ENCODE measurements at places on chromosomes 7 and 10. TPM values are rescaled to one million over a fixed set of nuclear protein-coding genes. Genes with fewer than 3 reads are reported as not detected.

GRCh38 chr7:143303733-143304132 is 12.2 kb upstream of the CLCN1 start:
- no peaks in the 10 kb centered on the region for H3K27me3 ChIP-seq
- H3K4me3 ChIP-seq, result no peak overlapping the region
- no peak for DNase-seq
- no peak overlapping the region for H3K27ac ChIP-seq
- no peaks in the 10 kb centered on the region for H3K4me1 ChIP-seq

GRCh38 chr7:129163875-129164544 is 19.5 kb downstream of the TSPAN33 start:
- no peak overlapping the region for H3K4me3 ChIP-seq
- no peak for DNase-seq
- H3K36me3 ChIP-seq, result peaks cover 2% of the 10 kb centered on the region
- no peak overlapping the region for H3K27ac ChIP-seq
- H3K4me1 ChIP-seq, result peaks cover 18% of the 10 kb centered on the region

GRCh38 chr7:8178353-8178752 is 83.6 kb downstream of the ICA1 start:
- no peak overlapping the region for H3K27ac ChIP-seq
- DNase-seq, result no peak
- H3K4me1 ChIP-seq, result peaks cover 19% of the 10 kb centered on the region
- no peaks in the 10 kb centered on the region for H3K27me3 ChIP-seq
- H3K36me3 ChIP-seq, result no peaks in the 10 kb centered on the region
- no peak overlapping the region for H3K4me3 ChIP-seq

- no peak for DNase-seq
- peaks cover 12% of the 10 kb centered on the region for H3K36me3 ChIP-seq
- peaks cover 7% of the 10 kb centered on the region for H3K4me1 ChIP-seq
- no peaks in the 10 kb centered on the region for H3K27me3 ChIP-seq
- no peak overlapping the region for H3K27ac ChIP-seq
- no peak overlapping the region for H3K4me3 ChIP-seq
Observed at GRCh38 chr10:63384001-63384400, 81.8 kb downstream of the JMJD1C start.

DNA sequence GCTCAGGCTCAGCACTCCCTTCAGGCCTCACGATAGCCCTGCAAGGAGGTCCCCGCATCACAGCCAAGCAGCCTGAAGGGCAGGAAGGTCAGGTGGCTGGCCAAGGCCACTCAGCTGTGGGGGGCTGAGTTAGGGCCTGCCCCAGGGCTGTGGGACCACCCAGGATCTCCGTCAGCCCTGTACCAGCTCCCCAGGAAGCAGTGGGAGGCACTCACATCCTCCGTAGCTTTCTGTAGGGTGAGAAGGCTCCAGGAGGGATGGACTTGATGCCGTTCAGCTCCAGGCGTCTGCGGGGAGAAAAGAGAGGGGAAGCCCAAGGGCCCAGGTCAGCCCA is 125.9 kb downstream of the SLIT1 start:
- H3K36me3 ChIP-seq, result no peaks in the 10 kb centered on the region
- no peaks in the 10 kb centered on the region for H3K4me1 ChIP-seq
- H3K27ac ChIP-seq, result no peak overlapping the region
- no peak for DNase-seq
- peaks cover 3% of the 10 kb centered on the region for H3K27me3 ChIP-seq
- no peak overlapping the region for H3K4me3 ChIP-seq

- H3K27ac ChIP-seq, result no peak overlapping the region
- H3K4me3 ChIP-seq, result no peak overlapping the region
- no peaks in the 10 kb centered on the region for H3K36me3 ChIP-seq
- H3K27me3 ChIP-seq, result no peaks in the 10 kb centered on the region
- peaks cover 18% of the 10 kb centered on the region for H3K4me1 ChIP-seq
- no peak for DNase-seq
Observed at GRCh38 chr10:58925381-58925780, 251.1 kb upstream of the PHYHIPL start.

GRCh38 chr10:62726638-62727037 is 77.9 kb upstream of the ADO start:
- no peaks in the 10 kb centered on the region for H3K36me3 ChIP-seq
- H3K4me3 ChIP-seq, result no peak overlapping the region
- H3K4me1 ChIP-seq, result peaks cover 16% of the 10 kb centered on the region
- H3K27ac ChIP-seq, result no peak overlapping the region
- no peak for DNase-seq
- no peaks in the 10 kb centered on the region for H3K27me3 ChIP-seq

- H3K27me3 ChIP-seq, result no peaks in the 10 kb centered on the region
- peaks cover 34% of the 10 kb centered on the region for H3K4me1 ChIP-seq
- no peaks in the 10 kb centered on the region for H3K36me3 ChIP-seq
- H3K27ac ChIP-seq, result no peak overlapping the region
- no peak for DNase-seq
Observed at GRCh38 chr10:4427532-4427931, 398.5 kb upstream of the AKR1E2 start.

- H3K4me1 ChIP-seq, result peaks cover 27% of the 10 kb centered on the region
- no peak overlapping the region for H3K27ac ChIP-seq
- DNase-seq, result no peak
- no peaks in the 10 kb centered on the region for H3K36me3 ChIP-seq
- H3K4me3 ChIP-seq, result no peak overlapping the region
Observed at GRCh38 chr7:69696686-69697685, 98.7 kb downstream of the AUTS2 start.

GRCh38 chr7:81207801-81208200 is 288.9 kb upstream of the SEMA3C start:
- no peak overlapping the region for H3K27ac ChIP-seq
- DNase-seq, result no peak
- H3K27me3 ChIP-seq, result no peaks in the 10 kb centered on the region
- H3K4me3 ChIP-seq, result no peak overlapping the region
- H3K36me3 ChIP-seq, result no peaks in the 10 kb centered on the region

DNA sequence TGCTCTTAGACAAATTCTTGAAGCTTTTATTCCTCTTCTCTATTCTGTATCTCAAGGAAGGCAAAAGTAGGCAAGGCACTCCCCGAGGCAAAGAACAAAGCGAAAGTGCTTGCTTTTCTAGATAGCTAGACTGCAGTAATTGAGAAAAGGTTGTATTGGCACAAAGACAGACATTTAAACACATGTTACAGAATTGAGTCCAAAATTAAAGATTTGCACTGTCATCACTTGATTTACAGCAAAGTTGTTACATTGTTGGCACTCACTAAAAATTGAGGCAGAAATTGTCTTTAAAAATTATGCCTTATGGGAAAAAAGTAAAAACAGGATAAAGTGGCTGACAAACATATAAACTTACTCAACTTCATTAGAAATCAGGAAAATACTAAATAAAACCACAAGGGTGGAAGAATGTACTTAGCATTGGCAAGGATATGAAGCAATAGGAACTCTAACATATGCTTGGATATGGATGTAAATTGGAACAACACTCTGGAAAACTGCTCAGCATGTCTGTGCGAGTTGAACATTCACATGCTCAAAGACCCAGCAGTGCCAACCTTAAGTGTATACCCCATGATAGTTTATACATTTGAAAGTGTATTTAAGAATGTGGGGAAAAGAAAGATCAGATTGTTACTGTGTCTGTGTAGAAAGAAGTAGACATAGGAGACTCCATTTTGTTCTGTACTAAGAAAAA is 491.3 kb downstream of the GLRX3 start:
- no peak overlapping the region for H3K4me3 ChIP-seq
- peaks cover 10% of the 10 kb centered on the region for H3K4me1 ChIP-seq
- H3K36me3 ChIP-seq, result no peaks in the 10 kb centered on the region
- no peak for DNase-seq

GRCh38 chr10:47042780-47043750 is 131.8 kb downstream of the PTPN20 start:
- no peaks in the 10 kb centered on the region for H3K36me3 ChIP-seq
- no peaks in the 10 kb centered on the region for H3K27me3 ChIP-seq
- no peak for DNase-seq
- H3K4me3 ChIP-seq, result no peak overlapping the region

DNA sequence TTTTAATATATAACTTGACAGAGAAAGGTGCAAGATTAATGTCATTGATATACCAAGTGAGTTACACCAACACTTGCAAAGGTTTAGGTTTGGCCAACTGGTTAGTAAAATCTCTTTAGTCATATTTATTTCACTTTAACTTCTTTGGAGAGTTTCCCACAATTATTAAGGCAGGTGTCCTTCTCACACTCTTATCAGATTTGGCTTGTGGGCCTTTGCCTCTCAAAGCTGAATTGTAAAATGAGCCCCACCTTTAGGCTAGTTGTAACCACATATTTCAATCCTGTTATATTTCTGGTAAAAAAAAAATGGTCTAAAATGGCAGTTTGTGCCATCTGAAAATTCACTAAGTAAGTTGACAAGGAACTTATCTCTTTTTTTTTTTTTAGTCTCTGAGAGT is 26.6 kb upstream of the FOXP2 start:
- no peaks in the 10 kb centered on the region for H3K27me3 ChIP-seq
- DNase-seq, result no peak
- H3K4me3 ChIP-seq, result no peak overlapping the region
- H3K36me3 ChIP-seq, result no peaks in the 10 kb centered on the region
- no peaks in the 10 kb centered on the region for H3K4me1 ChIP-seq

GRCh38 chr10:11719496-11720259 is 22.5 kb upstream of the ECHDC3 start:
- no peaks in the 10 kb centered on the region for H3K27me3 ChIP-seq
- no peaks in the 10 kb centered on the region for H3K36me3 ChIP-seq
- no peak for DNase-seq
- no peak overlapping the region for H3K27ac ChIP-seq
- H3K4me1 ChIP-seq, result peaks cover 11% of the 10 kb centered on the region

DNA sequence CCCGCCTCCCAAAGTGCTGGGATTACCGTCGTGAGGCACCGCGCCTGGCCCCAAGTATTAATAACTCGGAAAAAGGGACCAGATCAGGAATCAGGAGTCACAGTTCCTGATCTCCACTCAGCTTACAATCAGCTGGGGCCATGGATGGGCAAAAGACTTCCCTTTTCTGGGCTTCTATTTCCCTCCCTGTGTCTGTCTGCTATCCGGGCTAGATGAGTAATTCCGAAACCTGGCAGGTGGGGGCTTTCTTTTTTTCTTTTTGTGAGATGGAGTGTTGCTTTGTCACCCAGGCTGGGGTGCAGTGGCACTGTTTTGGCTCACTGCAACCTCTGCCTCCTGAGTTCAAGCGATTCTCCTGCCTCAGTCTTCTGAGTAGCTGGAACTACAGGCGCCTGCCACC is 11.6 kb downstream of the RPS24 start:
- H3K36me3 ChIP-seq, result peaks cover 16% of the 10 kb centered on the region
- DNase-seq, result no peak
- H3K27me3 ChIP-seq, result no peaks in the 10 kb centered on the region
- H3K27ac ChIP-seq, result no peak overlapping the region
- peaks cover 33% of the 10 kb centered on the region for H3K4me1 ChIP-seq
- no peak overlapping the region for H3K4me3 ChIP-seq

GRCh38 chr10:74529205-74529604 is 297.2 kb upstream of the KAT6B start:
- no peaks in the 10 kb centered on the region for H3K36me3 ChIP-seq
- DNase-seq, result no peak
- no peaks in the 10 kb centered on the region for H3K4me1 ChIP-seq
- H3K27me3 ChIP-seq, result no peaks in the 10 kb centered on the region
- H3K27ac ChIP-seq, result no peak overlapping the region
- no peak overlapping the region for H3K4me3 ChIP-seq

DNA sequence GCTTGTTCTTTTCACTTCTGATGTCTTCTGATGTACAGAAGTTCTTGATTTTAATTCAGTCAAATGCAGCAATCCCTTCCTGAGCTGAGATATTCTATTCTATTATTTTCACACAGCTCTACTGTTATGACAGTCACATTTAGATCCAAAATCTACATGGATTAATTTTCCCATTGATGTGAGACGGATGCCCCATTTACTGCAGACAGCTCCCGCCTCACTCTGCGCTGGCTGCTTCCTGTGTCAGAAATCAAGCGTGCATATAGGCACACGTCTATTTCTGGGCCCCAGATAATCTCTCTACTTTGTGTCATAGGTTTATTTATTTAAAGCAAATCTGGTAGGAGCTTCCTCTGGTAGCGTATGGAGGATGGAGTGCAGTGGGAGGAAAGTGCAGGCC is 6.7 kb downstream of the BNIP3 start:
- H3K36me3 ChIP-seq, result peaks cover 15% of the 10 kb centered on the region
- DNase-seq, result no peak
- no peak overlapping the region for H3K4me3 ChIP-seq
- no peak overlapping the region for H3K27ac ChIP-seq
- no peaks in the 10 kb centered on the region for H3K27me3 ChIP-seq
- peaks cover 28% of the 10 kb centered on the region for H3K4me1 ChIP-seq

DNA sequence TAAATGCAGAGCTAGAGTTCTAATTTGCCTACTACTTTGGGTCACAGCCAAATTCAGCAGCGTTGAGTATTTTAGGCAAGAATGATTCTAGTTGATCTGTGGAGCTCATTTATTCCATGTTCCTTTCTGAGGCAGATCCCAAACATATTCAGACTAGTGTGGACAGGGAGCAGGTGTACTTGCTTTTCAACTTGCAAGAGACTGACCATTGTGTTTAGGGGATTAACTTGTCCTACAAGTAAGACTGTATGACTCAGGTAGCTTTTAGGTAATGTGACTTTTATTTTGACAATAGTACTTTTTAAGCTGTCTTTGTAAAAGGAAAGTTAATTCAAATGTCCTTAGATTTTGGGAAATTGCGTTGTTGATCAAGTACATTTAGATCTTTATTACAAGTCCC is 285.5 kb downstream of the TWIST1 start:
- no peak for DNase-seq
- H3K4me3 ChIP-seq, result no peak overlapping the region
- no peaks in the 10 kb centered on the region for H3K36me3 ChIP-seq
- no peaks in the 10 kb centered on the region for H3K27me3 ChIP-seq

DNA sequence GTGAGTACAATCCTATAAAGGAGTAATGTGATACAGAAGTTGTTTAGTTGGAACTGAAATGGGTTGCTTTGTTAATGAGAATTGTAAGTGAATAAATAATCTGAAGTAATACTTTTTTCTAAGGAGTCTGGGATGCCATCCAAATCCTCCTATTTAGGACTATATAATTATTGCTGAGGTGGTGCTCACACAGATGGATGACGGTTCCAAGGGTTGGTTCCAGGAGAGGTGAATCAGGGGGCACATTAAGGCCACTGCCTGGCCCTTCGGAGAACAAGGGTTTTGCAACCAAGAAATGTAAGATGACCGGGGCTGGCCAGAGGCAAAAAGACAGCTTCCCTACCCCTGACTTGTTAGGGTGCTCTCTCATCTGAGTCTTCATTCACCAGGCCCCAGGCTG is 352.7 kb downstream of the PHTF2 start:
- H3K27me3 ChIP-seq, result no peaks in the 10 kb centered on the region
- no peak overlapping the region for H3K27ac ChIP-seq
- no peak overlapping the region for H3K4me3 ChIP-seq

DNA sequence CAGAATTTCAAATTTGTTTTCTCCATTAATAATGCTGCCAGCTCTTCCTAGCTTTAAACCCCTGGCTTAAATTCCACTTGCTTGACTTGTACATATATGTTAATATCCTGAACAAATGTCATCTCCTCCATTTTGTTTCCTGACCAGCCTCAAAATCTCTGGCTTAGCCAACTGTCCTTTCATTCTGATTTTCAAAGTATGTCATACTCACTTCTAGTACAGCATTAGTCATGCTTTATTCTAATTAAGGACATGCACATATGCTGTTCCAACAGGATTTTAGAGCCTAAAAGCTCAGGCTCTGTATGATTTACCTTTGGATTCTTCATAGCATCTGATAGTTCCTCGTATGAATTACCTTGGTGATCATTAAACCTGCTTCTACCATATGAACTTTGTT is 158.3 kb downstream of the ZNF438 start:
- no peak overlapping the region for H3K27ac ChIP-seq
- H3K27me3 ChIP-seq, result no peaks in the 10 kb centered on the region
- H3K4me3 ChIP-seq, result no peak overlapping the region
- no peaks in the 10 kb centered on the region for H3K36me3 ChIP-seq
- H3K4me1 ChIP-seq, result no peaks in the 10 kb centered on the region

The ZCWPW1 gene
- 2.0 TPM for total RNA-seq

The ENKUR gene
- 2.0 TPM for total RNA-seq

The ASB4 gene
- 0.21 TPM for total RNA-seq

The PIK3CG gene
- not detected for total RNA-seq

The POLR2J gene
- 62.1 TPM for total RNA-seq

The COL28A1 gene
- 0.28 TPM for total RNA-seq

All from neural crest cell (in vitro differentiated cells).